ENCODE measurements at places on chromosomes 3 and 15.

- no peak for DNase-seq
These were observed 168.6 kb downstream of the KLF13 start for GRCh38 chr15:31495281-31495680.

DNA sequence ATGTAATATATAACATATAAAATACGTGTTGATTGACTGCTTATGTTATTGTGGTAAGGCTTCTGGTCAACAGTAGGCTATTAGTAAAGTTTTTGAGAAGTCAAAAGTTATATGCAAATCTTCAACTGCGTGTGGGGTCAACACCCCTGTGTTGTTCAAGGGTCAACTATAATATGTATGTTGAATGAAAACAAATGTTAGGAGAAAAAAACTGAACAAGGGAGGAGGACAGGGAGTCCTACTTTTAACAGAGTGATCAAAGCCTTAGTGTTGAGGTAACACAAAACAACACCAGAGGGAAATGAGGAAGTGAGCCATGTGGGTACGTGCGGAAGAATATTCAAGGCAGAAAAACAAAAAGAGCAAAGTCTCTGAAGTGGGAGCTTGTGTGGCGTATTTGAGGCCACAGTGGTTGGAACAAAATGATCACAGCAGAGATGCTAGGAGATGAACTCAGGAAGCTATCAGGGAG, 62.5 kb downstream of the SFMBT1 start:
- DNase-seq, result no peak

DNA sequence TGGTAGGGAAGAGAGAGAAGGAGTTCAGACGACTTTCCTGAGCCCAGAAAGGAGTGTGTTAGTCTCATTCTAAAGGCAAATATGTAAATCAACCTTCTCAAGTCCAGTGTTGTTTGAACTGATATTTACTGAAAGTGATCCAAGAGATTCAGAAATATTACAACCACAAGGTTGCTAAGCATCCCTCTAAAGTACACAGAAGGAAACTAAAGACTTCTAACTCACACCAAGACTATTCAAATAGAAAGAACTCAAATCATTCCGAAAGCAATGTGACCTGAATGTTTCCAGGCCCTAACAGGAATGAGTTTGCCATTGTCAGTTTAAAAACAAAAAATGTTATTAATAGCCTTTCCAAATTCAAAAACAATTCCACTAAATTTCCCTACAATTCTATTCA, 56.9 kb upstream of the VGLL3 start:
- DNase-seq, result no peak

GRCh38 chr15:66089049-66089448, 164.5 kb downstream of the MEGF11 start:
- no peak for DNase-seq

GRCh38 chr15:91265416-91265940, 165.4 kb downstream of the SV2B start:
- no peak for DNase-seq

DNA sequence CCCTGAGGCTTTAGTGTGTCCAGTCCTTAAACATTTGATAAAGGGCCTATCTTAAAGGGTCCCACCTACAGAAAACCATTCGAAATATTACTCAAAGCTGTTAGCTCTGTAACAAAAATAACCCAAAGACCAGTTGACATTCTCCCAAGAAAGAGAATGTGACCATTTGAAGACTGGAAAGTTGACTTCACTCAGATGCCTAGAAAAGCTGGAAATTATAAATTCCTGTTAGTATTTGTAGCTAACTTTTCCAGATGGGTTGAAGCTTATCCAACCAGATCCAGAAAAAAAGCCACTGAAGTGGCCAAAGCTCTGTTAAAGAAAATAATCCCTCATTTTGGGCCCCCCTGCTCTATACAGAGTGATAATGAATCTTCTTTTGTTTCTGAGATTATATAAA, 408.4 kb downstream of the PLOD2 start:
- no peak for DNase-seq
